ENCODE measurements at places on chromosomes 16 and 17.

DNA sequence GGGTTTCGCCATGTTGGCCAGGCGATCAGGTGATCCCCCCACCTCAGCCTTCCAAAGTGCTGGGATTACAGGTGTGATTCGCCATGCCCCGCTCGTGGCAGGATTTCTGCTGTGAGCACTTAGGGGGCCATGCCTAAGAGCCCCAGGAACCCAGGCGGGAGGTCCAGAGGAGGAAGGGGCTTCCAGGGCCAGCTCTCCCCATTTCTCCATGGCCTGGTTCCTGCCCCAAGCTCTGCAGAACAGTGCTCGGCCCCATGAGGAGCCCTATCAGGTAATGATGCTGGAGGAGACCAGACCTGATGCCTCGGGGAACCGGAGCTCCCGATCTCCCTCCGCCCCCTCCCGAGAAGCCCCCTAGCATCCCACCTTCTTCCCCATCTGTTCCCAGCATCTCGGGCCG lies 53.6 kb downstream of the RMI2 start:
- DNase-seq, result no peak

DNA sequence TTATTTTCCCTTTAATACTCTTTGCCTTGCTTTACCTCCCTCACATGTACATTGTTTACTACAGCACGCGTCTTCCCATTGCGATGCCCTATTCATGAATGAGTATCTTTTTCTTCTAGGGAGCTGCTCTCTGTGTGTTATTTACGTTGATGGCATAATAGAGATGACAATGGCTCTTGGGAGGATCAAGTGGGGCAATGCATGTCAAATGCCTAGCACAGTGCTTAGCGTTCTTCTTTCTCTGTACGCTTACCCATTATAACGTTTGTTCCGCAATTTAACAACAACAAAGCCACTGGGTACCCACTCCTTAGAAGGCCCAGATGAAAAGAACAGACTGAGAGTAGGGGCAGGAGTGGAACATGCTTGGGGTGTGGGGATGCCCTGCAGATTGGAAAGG lies 271.6 kb upstream of the TNRC6C start:
- no peak for DNase-seq

DNA sequence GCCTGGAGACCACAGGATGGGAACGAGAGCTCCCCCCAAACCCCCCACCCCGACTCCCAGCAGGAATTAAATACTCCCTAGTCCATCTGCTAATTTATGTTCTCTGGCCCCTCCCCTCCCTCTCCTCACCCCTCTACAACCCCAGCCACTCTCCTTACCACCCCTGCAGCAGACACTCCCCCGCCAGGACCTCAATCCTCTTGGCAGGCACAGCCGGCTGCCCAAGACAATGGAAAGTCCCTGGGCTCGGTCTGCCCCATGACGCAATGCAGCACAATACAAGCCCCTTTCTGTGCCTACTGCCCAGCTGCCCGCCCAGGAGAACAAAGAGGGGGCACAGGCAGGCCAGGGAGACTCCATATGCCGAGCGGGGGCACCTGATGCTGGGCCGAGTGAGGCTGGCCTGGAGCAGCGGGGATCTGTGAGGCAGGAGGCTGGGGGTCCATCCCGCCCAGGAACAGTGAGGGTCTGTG lies 30.3 kb upstream of the CDC42EP4 start:
- DNase-seq, result peak; percentile 90

GRCh38 chr17:44323359-44324091 lies 1.1 kb downstream of the SLC25A39 start:
- no peak for DNase-seq

DNA sequence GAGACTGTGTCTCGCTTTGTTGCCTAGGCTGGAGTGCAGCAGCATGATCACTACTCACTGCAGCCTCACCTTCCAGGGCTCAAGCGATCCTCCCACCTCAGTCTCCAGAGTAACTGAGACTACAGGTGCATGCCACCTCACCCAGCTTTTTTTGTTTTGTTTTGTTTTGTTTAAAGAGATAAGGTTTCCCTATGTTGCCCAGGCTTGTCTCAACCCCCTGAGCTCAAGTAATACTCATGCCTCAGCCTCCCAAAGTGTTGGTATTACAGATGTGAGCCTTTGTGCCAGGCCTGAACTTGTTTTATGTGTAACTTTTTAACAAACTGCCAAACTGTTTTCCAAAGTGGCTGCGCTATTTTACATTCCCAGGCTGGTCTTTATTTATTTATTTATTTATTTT lies 41.8 kb upstream of the NUDT7 start:
- no peak for DNase-seq

All from GM23248 (cell line).